ENCODE measurements at places on chromosomes 4 and X. TPM values are rescaled to one million over a fixed set of nuclear protein-coding genes. Genes with fewer than 3 reads are reported as not detected.

BRS3 gene
- not detected for total RNA-seq

EDA gene
- 4.7 TPM for total RNA-seq

SPACA5 gene
- not detected for total RNA-seq

SUPT20HL1 gene
- not detected for total RNA-seq
